ENCODE measurements at places on chromosomes 5 and 9.

- no peak for DNase-seq
Measured at GRCh38 chr5:52759331-52759730, 28.4 kb upstream of the ITGA1 start.

DNA sequence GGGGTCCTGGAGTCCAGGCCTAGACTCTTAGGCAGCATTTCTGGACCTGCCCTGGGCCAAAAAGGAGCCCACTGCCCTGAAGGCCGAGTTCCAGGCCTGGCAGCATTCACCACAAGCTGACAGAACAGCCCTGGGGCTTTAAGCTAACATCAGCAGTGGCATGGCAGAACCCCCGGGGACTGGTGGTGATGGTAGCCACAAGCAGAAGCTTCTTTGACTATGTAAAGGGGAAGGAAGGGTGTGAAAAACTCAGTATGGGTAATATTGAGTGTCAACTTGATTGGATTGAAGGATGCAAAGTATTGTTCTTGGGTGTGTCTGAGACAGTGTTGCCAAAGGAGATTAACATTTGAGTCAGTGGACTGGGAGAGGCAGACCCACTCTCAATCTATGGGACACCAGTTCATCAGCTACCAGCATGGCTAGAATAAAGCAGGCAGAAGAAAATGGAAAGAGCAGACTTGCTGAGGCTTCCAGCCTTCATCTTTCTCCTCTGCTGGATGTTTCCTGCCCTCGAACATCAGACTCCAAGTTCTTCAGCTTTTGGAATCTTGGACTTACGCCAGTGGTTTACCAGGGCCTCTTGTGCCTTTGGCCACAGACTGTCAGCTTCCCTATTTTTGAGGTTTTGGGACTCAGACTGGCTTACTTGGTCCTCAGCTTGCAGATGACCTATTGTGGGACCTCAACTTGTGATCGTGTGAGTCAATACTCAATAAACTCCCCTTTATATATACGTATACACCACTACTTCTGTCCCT is 661.0 kb upstream of the C9orf72 start:
- no peak for DNase-seq

DNA sequence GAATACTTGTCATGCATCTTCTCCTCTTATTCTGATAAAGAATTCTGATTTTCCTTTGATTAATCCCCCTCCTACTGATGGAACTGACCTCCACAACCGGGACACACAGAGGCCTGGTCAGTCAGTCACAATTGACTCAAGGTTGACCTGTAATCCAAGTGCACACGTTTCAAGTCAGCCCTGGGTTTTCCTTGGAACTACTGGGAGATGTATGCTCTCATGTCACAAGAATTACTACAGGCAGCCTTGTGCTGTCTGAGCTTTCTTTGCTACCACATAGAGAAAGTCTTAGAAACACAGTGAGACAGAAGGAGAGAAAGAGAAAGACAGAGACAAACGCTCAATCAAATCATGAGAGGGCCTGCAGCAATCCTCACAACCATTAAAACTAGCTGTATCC is 345.8 kb downstream of the PDE4D start:
- DNase-seq: no peak

- no peak for DNase-seq
Measured at GRCh38 chr9:127177665-127178265, 55.3 kb upstream of the ANGPTL2 start.

GRCh38 chr9:96464426-96464825 is 14.5 kb downstream of the HABP4 start:
- DNase-seq: no peak

- DNase-seq: no peak
Measured at GRCh38 chr5:81427566-81427965, 33.6 kb upstream of the ACOT12 start.

DNA sequence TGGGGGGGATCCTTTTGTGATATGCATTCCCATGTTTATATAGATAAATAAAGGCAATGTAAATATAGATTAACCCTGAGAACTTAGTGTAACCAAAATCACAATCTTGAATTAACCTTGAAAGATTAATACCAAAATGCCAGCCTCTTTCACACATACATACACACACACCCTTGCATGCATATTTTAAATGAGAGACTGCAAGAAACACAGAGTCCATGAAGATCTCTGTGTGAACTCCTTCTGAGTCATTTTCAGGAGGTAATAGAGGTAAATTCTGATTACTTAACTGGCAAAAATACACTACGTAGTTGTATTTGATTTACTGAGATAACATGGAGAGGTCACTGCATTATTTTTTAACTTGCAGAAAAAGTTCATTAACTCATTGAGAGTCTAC is 118.0 kb downstream of the SLF1 start:
- no peak for DNase-seq

DNA sequence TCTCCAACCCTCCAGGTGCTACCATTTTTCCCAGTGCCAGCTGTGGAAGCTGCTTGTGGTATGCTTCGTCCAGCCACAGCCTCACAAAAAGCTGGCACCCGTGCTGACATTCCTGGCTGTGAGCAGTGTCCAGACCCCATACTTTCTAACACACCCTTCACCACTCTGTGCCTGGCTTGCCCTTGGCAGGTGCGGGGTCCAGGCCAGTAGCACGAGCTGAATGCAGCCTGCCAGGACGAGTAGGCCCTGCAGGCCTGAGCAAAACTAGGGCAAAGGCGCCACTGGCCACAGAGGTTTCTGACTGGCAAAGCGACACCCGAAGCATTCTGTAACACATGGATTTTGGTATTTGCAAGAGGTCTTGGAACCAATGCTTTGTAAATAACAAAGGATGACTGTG is 26.0 kb upstream of the GHR start:
- no peak for DNase-seq

GRCh38 chr5:173940269-173940668 is 48.7 kb upstream of the C5orf47 start:
- DNase-seq: no peak

DNA sequence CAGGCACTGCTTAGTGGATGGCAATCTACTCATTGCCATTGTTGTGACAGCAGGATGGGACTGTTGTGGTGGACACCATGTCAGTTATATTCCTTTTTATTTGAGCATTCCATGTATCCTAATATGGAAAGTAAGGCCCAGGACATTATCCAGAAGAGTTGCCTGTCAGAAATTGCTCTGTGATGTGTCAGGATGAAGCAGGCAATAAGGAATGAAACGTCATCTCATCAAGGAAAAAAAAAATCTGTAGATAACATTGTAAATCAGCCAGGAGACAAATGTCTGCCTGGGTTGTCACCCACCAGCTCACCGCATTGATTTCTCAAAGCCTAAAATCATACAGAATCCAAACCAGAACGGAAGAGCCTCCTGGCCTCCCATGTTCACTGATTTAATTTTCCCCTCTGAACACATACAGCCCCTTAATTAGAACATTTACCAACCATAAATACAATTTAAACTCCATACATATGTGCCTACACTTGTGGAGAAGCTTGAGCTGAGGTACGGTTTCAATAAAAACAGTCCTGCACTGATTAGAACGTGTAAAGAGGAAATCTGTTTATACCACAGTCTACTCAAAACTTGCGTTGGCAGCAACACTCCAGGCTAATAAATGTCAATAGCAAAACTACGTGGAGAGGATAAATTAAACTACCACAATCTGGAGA is 73.9 kb downstream of the FOXD1 start:
- no peak for DNase-seq

GRCh38 chr5:172137046-172137445 is 51.0 kb downstream of the STK10 start:
- DNase-seq: no peak

GRCh38 chr9:116287721-116288120 is 134.1 kb downstream of the PAPPA start:
- no peak for DNase-seq

DNA sequence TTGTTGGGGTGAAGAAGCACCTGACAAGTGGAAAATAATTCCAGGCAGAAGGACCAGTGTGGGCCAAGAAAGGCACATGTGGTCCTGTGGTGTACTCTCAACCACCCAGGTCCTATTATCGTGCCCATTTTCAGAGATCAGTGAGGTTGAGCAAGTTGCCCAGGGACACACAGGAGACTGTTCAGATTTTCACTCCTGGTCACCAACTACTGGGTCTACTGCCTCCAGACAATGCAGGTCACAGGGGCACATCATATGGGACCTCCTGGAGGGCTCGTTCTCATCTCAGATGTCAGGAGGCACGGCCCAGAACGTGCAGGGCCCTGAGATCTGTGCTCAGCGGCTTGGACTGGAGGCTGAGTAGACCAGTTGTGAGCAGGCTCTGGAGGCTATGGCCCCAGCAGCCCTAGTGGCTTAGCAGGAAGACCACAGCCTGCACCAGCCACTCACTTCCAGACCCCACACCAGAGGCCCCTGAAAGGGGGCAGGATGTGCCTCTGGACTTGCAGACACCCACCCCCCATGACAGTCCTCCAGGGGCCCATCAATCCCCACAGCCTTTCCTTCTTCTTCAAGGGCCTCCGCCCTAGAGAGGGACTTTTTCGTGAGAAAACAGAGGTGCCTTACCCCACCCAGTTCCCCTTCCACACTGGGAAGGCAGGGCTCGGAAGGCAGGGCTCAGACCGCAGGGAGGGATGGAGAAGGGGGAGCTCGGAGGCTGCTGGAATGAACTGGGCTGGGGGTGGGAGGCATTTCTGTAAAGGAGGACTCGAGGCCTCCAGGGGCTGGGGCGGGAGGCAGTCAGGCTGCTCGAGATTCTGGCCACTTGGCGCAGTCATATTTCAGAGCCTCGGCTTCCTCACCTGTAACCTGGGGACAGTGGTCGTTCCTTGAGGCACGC is 82.7 kb upstream of the NEURL1B start:
- DNase-seq: no peak

DNA sequence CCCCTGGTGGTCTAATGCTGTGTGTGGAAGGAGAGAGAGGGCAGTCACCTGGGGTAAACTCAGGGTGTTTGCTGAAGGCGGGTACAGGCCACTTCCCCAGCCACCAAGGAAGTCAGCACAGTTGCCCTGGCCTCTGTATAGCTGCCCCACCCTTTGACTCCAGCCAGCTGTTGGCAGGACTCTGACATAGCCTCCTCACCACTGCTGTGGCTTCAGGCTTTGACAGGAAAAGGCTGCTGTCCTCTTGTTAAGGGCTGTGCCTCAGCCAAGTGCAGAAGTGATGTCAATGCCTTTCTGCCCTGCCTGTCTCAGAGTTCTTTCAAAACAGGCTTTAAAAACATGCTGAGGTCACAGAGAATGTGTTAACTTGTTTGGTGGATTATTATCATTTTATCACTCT is 487.2 kb upstream of the KLF4 start:
- DNase-seq: no peak

GRCh38 chr5:134566741-134567221 is 41.3 kb downstream of the JADE2 start:
- no peak for DNase-seq

GRCh38 chr5:135185481-135186065 is 151.5 kb upstream of the PITX1 start:
- no peak for DNase-seq

DNA sequence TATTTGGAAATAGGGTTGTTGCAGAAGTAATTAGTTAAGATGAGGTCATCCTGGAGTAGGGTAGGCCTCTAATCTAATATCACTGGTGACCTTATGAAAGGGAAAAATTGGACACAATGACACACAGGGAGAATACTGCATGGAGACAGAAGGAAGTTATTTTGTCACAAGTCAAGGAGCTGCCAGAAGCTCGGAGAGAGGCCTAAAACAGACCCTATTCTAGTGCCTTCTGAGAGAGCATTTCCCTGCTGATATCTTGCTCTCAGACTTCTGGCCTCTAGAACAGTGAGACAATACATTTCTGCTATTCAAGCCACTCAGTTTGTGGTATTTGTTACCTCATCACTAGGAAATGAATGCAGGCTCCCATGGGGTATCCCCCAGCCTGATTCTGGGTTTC is 332.9 kb downstream of the CSNK1G3 start:
- DNase-seq: no peak

DNA sequence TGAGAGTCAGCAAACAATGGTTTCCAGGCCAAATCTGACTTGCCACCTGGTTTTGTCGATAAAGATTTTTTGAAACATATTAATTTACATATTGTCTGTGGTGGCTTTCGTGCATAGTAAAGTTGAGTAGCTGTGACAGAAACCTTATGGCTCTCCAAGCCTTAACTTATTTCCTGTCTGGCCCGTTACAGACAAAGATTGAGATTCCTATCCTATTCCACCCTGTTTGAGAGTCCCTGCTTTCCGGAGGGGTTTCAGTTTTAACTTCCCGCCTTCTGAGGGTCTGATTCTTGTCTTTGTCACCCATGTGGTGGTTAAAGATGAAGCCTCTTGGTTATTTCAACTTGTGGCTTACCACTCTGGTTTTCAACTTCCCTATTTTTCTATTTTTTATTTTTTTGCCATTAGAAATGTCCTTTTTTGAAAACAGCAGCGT is 11.4 kb downstream of the OTULIN start:
- no peak for DNase-seq

GRCh38 chr9:99269416-99269815 is 47.3 kb downstream of the SEC61B start:
- no peak for DNase-seq

DNA sequence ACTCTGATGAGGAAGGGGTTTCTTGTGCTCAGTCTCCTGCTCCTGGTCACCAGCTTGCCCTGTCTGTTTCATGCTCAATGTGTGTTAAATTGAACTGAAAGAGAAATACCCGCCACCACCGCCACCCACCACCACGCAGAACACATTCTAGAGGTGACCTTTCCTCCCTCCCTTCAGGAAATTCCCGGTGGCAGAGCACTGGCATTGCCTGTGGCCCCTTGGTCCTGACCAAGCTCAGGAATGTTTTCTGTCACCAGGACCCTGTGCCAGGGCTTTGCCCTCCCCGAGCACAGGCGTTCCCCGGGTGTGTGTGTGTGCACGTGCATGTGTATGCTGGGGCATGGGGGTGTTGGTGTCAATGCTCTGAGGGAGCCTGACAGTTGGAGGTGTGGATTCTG is 10.2 kb upstream of the SLC25A51 start:
- DNase-seq: no peak

GRCh38 chr5:1526681-1527131 is 2.9 kb upstream of the LPCAT1 start:
- DNase-seq: no peak

DNA sequence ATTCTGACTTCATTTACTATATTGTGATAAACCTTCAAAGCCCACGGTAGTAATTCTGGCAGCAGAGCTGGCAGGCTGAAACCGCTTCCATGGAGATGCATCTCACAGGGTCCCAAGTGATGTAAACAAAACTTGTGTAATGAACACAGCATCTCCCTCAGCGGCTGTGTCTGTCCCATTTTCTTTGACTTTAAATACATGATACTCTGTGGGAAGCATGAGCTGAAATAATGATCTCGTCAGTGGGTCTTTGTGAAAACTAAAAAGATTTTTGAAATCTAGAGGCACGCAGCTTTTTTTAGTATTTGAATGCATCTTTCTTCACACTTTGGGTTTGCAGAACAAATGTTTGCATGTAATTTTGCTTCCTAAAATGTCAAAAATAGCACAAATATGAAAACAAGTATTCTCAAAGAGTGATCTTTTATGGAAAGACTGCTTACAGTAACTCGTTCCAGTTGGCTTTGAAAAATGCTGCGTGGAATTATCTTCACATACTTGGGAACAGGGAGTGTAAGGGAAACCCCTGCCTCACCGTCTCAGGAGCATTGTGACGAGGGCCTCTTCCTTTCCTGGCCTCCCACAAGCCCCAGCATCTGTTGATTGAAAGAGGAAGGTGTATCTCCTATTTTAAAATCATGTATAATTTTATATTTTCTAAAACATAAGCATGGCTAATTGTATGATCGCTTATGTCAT is 18.1 kb upstream of the LPCAT1 start:
- DNase-seq: no peak

Data from stimulated activated CD4-positive, alpha-beta T cell treated with anti-CD3 and anti-CD28 coated beads, Interleukin-4, amount 100 ng/mL, for 1 hour (primary cell).